ENCODE measurements at places on chromosomes 3 and 15. TPM values are rescaled to one million over a fixed set of nuclear protein-coding genes. Genes with fewer than 3 reads are reported as not detected.
A peak's percentile ranks its signal among the peaks of the same experiment; 100 is the strongest.

The UBA5 gene
- polyA plus RNA-seq: 17.8 TPM

The RASL12 gene
- polyA plus RNA-seq: 0.09 TPM

The TPRG1 gene
- 1.00 TPM for polyA plus RNA-seq

The ZDHHC23 gene
- polyA plus RNA-seq: 1.5 TPM

The ITGA11 gene
- 0.01 TPM for polyA plus RNA-seq

- DNase-seq: no peak
Observed at GRCh38 chr3:30513374-30514152, 92.8 kb upstream of the TGFBR2 start.

DNA sequence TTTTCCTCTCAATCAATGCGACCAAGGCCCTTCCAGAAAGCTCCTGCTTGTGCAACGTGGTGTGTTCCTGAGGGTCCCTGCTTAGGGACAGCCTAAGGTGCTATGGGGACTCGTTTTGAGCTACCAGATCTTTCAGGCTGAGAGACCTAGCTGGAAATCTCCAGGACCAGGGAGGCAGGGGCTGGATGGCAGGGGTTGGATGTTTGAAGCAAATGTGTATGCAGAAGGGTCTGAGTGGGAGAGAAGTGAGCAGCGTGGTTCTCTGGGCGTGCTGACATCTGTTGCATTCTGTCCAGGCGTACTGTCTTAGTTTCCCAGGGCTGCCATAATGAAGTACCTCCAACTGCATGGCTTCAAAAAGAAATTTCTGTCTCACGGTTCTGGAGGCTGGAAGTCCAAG, 31.7 kb upstream of the SLCO2A1 start:
- no peak for DNase-seq

- peak; percentile 53 for DNase-seq
Observed at GRCh38 chr3:186380622-186381380, 18.8 kb upstream of the DGKG start.

DNA sequence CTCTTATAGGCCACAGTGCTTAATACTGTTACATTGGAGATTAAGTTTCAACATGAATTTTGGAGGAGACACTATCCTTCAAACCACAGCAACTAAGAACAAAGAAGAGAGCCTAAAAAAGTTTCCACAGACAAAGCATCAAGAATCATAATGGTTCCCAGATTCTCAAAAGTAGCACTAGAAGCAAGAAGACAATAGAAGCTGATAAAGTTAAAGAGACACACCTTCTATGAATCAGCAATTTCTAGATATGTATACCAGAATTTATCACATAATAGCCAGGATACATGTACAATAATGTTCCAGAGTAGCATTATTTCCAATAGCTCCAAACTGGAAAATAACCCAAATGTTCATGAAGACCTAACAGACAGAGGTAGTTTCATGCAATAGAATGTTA, 12.2 kb downstream of the NKIRAS1 start:
- no peak for DNase-seq

- no peak for DNase-seq
Observed at GRCh38 chr15:41160639-41161315, 44.7 kb upstream of the INO80 start.

DNA sequence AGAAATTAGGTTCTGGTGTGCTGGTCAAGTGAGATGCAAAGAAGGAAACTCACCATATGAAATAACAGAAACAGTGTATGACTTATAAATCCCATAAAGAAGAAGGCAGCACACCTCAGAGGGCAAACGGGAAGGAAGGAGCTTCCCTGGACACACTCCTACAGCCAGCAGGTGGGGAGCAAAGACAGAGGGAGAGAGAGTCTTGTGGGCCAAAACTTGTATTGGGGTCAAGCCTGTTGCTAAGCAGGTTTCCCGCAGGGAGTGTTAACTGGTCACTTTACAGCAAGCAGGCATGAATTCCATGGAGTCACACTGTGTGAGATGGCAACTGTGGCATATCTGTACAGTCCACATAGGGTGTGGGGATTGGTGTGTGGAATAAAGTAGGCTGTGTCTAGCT, 222.9 kb upstream of the NDN start:
- DNase-seq: no peak

- no peak for DNase-seq
Observed at GRCh38 chr15:49989498-49989897, 129.5 kb downstream of the ATP8B4 start.

DNA sequence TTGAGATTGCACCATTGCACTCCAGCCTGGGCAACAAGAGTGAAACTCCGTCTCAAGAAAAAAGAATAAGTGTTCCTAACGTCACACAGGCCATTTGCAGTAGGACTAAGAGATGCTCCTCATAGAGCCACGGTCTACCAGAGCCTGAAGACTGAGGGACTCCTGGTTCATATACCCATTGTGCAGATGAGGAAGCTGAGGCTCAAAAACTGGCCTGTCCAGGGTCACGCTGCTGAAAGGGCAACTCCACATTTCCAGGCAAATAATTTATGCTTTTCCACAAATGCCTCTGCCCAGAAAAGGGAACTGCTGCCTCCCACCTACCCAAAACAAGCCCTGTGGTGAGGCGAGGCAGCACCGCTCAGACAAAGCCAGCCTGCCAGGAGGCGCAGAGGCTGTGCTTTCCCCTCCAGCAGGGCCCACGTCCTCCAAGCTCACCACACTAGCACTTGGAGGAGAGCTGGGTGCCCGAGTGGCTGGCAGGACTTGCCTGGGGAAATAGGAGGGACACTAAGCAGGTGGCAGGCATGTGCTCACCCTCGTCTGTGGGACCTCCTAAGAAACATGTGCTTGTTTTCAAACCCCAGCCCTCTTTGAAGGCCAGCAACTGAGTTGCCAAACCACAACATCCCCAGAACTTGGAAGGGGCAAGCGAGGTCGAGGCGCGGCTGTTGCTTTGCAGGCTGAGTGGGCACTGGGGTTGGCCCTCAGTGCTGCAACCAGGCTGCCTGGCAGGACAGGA, 195.6 kb downstream of the XXYLT1 start:
- no peak for DNase-seq

- DNase-seq: no peak
Observed at GRCh38 chr3:141326123-141326522, 42.2 kb upstream of the ZBTB38 start.

- DNase-seq: no peak
Observed at GRCh38 chr15:56234804-56235203, 8.9 kb downstream of the RFX7 start.

DNA sequence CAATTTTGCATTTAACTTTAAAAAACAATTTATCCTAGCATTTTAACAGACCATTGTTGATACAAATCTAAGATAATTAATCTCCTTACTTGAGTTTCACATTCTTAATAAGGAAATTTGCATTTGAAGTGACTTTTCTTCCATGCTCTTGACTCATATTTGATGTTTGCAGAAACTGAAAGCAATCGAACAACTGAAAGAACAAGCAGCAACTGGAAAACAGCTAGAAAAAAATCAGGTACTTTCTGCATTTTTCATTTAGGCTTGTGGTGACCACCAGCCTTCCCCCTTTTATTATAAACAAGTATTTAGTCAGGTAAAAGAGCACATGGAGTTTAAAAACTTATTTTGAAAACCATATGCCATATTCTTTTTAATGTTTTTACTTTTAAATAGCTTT, 20.1 kb upstream of the SELENOT start:
- DNase-seq: no peak

DNA sequence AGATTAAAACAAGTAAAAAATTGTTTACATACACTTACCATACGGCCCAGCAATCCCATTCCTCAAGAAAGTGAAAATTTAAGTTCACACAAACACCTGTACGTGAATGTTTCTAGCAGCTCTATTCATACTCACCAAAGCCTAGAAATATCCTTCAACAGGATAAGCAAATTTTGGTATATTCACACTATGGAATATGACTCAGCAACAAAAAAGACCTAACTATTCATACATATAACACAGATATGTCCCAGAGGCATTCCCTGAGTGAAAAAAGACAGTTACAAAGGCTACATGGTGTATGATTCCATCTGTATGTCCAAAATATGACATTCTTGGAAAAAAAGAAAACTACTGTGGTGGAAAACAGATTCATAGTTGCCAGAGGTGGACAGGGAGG, 40.1 kb upstream of the THUMPD3 start:
- no peak for DNase-seq

DNA sequence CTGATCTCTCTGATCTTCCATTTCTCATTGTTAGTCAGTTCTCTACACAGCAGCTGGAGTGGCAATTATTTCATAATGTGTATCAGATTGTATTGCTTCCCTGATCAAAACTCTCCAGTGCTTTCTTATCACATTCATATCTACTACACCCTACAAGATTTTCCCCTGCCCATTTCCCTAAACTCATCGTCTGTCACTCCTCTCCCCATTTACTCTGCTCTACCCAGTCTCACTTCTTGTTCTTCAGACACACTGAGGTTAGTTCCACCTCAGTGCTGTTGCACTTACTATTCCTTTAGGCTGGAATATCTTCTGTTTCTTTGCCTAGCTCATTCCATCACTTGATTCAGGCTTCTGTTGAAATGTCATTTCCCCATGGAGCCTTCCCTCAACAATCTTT, 197.1 kb downstream of the SATB1 start:
- no peak for DNase-seq

- no peak for DNase-seq
Observed at GRCh38 chr3:106930086-106930485, 447.2 kb upstream of the CCDC54 start.

DNA sequence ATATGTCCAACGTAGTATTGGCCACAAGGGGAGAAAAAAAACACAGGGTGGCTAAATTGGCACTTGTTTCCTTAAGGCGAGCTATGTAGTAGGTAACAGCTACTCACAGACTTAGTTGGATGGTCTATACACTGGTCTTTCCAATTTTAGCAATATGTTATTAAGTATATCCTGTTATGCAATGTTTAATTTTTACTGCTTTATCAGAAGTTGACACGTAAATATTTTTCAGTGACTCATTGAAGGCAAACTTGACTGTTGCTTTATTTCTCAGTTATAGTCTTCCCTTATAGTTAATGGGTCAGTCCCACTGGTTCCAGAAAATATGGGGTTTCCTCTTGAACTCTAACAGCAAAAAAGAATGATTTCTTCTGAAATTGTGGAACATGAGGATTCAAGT, 46.5 kb downstream of the ADPGK start:
- DNase-seq: no peak

- DNase-seq: no peak
Observed at GRCh38 chr3:24476871-24477656, 17.6 kb downstream of the THRB start.

- peak; percentile 86 for DNase-seq
Observed at GRCh38 chr3:9399746-9400145, 2.3 kb downstream of the SETD5 start.

GRCh38 chr3:145681181-145681580, 479.8 kb downstream of the PLOD2 start:
- DNase-seq: no peak

DNA sequence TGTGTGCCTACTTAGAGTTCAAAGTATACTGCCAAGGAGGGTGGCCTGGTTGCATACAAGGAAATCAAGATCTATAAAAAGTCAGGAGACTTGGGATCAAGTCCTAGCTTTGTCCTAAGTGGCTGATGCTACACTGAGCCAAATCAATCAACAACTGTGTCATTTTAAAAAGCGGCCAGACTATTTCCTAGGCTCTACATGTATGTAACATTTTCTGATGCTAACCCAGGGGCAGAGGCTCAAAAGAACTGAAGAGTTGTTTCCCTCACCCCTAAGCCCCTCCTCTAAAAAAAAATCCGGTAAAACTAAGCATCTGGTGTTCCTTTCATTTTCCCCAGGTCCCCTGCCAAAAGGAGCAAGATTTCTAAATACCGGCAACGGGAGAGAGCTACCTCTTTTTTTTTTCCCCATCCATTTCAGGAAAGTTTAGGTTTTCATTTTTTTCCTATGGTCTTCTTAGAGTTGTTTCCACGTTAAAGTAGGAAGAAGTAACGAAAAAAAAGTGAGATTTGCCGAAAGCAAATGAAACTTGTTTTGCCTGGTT, 18.8 kb upstream of the CHD2 start:
- no peak for DNase-seq
